ENCODE measurements at places on chromosomes 5 and 9.

DNA sequence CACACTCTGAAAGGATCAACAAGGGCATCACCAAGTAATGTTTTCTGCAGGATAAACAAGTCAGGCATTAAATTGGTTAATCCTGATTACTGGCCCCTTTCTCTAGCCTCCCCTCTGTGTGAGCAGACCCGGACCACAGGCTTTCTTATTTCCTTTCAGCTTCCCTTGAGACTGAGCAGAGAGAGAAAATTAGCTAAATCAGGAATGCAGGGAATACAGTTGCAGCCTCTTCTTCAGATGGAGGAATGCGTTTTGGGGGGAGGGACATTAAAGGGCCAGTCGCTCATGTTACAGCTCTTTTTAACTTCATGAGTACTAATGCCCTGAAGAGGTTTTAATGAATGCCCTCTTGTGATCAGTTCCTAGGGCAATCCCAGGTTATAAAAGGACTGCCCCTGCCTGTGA, 19.8 kb downstream of the PCDHAC2 start:
- DNase-seq = no peak

- no peak for DNase-seq
Measured at GRCh38 chr9:38178237-38178636, 109.2 kb upstream of the SHB start.

DNA sequence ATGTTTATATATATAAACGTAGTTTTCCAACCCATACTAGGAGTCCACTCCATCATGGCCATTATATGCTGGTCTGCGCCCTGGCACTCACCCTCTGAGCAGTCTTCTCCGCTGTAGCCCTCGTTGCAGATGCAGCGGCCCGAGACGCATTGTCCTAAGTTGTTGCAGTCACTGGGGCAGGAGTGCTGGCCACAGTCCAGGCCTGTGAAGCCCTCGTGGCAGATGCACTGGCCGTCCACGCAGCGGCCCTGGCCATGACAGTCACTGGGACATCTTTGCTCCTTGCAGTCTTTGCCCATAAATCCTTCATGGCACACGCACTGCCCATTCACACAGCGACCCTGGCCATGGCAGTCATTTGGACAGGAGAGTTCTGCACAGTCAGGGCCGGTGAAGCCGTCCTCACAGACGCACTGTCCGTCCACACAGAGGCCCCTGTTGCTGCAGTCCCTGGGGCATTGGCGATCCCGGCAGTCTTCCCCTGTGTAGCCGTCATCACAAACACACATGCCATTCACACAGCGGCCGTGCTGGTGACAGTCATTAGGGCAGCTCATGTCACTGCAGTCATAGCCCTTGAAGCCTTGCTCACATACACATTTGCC, 32.1 kb downstream of the TNC start:
- no peak for DNase-seq

- DNase-seq = no peak
Measured at GRCh38 chr5:21581508-21581907, 1271.6 kb downstream of the CDH12 start.

DNA sequence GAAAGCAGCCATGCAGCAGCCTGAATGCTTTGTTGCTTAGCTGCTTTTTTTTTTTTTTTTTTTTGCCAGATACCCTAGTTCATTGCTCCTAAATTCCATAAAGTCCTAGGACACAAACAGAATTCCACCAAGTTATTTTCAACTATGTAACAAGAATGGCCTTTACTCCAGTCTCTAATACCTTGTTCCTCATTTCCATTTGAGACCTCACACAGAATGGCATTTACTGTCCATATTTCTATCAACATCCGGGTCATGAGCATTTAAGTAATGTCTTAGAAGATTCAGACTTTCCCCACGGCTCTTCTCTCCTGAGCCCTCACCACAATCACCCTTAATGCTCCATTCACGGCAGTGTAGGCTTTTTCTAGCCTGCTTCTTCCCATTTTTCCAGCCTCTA, 31.7 kb upstream of the FBXW11 start:
- DNase-seq = no peak

- no peak for DNase-seq
Measured at GRCh38 chr5:51811883-51812471, 428.7 kb downstream of the ISL1 start.

- no peak for DNase-seq
Measured at GRCh38 chr9:22159586-22159985, 150.5 kb upstream of the CDKN2B start.

GRCh38 chr5:1171340-1171941, 30.0 kb upstream of the SLC6A19 start:
- DNase-seq = no peak

DNA sequence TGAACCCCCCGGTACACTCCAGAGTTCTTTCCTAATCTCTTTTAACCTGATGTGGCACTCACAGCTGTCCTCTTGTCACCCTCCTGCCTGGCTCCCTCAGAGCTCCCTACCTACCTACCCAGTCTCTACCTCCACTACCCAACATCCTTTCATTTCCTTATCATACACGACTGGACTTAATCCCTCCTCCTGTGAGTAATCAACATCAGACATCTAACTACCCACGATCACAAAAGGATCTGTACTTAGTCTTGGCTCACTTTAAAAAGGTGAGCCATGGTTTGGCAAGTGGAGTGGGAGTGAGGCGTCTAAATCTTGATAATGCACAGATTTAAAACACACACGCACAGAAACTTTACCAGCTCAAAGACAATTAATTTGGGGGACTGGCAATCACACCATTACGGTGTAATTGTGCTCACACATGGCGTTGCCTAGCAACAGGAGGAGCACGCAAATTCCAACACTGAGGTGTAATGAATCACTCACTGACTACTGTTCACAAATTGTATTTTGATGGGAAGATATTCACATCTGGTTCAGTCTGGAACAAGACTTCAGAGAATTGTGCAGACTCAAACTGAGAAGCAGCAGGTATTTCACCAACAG, 235.9 kb downstream of the EPB41L4A start:
- no peak for DNase-seq

DNA sequence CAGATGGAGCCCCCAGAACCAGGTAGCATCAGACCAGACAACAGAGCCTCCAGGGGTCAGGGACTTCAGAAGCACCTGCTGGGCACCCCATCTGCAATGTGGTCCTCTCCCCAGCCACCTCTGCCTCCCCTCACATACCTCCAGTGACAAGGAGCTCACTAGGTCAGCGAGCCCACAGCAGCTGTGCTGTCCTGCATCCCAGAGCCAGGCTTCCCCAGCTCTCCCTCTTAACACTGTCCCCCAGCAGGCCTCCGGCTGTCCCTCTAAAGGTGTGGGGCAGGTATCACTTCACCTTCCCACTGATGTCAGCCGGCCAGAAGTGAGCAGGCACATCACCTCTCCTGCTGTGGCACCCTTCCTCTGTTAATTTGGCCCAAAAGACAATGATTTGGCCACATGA, 83.6 kb downstream of the LMX1B start:
- DNase-seq = no peak

- DNase-seq = no peak
Measured at GRCh38 chr5:149944666-149945065, at the start of gene PDE6A. Gene PDE6A (minus strand): TSS chr5:149944793. CDS start chr5:149944673, 120 bp downstream.

DNA sequence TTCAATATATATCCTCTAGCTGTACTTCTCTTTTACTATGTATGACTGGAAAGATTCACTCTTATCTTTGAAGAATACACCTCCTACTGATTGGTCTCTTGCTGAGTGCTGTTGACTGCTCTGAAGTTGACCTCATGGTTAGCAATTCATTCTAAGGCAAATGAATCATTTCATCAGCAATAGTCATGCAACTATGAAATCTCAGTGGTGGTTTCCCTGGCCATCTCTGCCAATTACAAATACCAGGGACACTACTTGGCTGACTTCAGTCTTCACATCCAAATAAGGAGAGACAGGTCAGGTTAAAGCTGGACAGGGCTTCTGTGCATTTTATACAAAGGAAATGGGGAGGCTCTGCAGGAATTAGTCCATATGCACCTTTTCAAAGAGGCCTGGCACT, 333.5 kb upstream of the ACTBL2 start:
- no peak for DNase-seq
